ENCODE measurements at places on chromosomes 4 and X. TPM values are rescaled to one million over a fixed set of nuclear protein-coding genes. Genes with fewer than 3 reads are reported as not detected.

VCX3A gene
- 0.63 TPM for total RNA-seq

MSANTD1 gene
- total RNA-seq: 2.5 TPM

SMPX gene
- total RNA-seq: 2.7 TPM

FAM9B gene
- total RNA-seq: not detected

GPR143 gene
- 7.3 TPM for total RNA-seq

DGKK gene
- total RNA-seq: 0.04 TPM

RBM47 gene
- 37.8 TPM for total RNA-seq

DNA sequence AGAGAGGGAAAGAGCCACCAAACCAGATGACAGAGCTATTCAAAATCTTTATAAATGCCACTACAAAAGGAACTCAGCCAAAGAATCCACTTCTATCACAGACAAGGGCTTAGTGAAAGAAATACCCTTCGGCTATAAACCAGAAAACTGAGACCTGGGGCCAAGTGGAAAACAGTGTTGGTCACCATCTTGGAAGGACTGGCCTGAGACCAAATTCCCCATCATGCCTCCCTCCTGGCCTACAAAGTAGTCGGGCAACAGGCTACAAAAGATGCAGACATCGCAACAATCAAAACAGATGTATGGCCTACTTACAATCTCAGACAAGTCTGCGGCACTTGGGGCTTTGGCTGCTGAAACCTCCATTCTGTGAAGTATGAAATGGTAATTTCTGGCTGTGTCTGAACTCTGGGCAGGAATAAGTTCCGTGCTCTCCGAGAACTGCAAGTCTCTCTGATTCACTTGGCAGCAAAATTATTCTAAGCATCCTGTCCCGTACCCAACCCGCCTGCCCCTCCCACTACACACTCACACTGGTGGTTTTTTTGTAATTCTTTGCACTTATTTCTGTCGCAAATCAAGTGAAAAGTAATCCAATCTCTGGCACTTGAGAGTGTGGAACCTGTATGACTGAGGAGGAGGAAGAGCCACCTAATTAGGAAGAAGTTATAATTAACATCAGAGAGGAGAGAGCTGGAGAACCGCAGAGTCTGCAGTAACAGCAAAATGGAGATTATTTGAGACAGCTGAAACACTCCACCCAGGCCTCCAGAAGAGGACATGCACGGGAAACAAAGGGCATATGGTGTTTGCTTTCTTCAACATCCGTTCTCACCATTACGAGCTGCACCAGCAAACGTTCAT lies 87.8 kb downstream of the SH3KBP1 start:
- DNase-seq: no peak

- no peak for DNase-seq
Measured at GRCh38 chr4:66991521-66991920, 553.8 kb downstream of the CENPC start.

DNA sequence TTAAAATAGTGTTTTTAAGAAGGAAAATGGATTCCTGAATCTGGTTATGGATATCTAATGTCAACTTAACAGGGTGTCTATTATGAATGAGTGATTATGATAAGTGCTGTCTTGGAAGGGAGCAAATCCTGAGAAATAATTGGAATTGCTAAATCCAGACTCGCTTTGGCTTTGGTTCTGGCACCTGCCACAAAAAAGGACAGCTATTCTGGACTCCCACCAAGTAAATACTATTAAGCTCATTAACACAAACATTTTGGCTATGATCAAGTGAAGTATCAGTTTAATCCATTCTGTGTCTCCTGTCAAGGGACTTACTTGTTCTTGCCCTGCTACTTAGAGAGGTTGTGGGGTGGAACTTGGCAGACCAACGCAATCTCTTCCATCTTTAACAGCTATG lies 403.7 kb downstream of the CENPC start:
- DNase-seq: no peak

DNA sequence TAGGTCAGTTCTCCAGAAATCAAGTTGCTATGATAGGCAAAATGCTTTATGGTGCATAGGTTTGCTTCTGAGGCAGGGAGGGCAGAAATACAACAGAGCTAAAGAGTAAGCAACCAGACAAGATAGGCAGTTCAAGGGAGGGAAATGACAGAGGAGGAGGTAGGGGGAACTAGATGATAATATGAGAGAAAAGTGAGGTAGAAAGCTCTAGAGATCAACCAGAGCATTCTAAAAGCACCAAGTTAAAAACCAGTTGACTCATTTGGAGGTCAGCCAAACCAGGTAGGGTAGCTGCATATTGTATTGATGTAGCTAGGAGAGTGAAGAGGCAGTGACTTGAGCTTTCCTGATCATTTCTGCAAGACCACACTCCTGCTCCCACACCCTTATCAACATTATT lies 49.0 kb upstream of the SLC16A2 start:
- DNase-seq: no peak

DNA sequence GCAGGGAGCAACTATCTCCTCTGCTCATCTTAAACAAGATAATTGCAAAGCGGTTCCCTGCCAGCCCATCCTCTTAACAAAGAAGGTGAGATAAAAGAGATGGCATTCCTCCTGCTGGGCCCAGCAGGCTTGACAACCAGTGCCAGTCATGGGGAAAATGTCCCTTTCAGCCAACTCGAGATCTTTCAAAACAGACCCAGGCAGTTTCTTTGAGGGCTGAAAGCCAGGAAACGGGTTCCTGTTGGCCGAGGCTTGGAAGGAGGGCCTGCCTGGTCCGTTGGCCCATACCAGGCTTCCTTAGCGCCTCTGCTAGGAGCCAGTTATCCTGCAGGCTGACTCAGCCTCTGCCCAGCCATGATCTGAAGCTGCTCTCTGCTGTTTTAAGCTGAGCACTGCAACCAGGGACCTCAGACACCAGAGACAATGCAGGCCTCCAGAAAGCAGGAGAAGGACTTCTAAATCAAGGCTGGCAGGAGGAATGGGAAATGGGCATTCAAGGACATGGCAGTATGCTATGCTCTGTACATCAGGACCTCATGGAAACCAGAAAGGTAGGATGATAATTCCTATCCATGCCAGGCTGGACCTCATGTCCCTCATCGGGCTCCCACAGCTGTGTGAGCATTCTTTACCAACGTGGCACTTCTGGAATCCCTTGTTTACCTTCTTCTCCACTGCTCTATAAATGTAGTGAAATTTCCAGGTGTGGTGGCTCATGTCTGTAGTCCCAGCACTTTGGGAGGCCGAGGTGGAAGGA lies 42.4 kb upstream of the SLC2A9 start:
- DNase-seq: no peak

DNA sequence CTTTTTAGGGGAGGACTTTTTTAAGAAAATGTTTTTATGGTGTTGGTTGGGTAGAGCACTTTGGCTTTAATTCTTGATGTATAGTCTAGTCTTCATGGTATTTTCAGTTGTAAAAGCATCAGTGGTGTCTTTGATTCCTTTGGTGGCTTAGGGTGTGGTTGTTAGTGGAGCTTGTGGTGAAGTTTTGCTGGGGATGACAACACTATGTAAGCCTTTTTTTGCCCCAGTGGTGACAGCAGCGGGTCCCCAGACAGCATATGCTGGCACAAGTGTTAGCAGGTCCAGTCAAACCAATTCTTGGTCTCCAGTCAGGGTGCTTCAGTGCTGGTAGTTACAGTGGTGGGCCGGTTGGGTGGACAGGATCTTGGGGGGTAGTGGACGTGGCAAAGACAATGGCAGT lies 52.0 kb downstream of the CHIC1 start:
- no peak for DNase-seq

DNA sequence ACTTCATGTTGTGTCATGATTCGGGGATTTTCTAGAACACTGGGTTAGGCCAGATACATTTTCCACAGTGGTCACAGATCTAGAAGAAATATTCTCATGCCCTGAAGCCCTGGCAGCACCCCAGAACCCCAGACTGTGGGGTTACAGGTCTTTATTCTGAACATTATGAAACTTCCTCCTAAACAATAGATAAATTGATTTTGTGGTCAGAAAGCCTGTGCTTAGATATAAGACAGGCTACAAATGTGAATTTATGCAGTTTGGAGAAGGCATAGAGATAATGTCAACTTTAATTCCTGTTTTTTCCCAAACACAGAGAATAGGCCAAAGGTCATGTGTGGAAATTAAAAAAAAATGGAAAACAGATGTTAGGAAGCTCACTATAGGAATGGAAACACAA lies 492.9 kb downstream of the SPRY1 start:
- DNase-seq: no peak

DNA sequence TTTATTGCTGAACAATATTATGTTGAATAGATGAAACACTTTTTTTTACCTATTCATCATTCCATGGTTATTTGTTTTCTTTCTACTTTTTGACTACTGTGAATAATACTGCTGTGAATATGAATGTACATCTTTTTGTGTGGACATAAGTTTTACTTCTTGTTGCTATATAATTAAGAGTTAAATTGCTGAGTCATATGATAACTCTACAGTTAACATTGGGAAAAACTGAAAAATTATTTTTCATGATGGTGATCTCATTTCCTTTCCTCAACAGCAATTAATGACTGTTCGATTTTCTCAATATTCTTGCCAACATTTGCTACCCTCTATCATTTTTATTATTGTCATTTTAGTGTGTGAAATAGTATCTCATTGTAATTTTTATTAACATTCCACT lies 106.9 kb upstream of the TECRL start:
- no peak for DNase-seq

Data from mesothelial cell of epicardium (in vitro differentiated cells).